ENCODE measurements at places on chromosomes 11 and 22.

- DNase-seq, result no peak
Observed at GRCh38 chr11:43931717-43932039, 10.8 kb upstream of the C11orf96 start.

DNA sequence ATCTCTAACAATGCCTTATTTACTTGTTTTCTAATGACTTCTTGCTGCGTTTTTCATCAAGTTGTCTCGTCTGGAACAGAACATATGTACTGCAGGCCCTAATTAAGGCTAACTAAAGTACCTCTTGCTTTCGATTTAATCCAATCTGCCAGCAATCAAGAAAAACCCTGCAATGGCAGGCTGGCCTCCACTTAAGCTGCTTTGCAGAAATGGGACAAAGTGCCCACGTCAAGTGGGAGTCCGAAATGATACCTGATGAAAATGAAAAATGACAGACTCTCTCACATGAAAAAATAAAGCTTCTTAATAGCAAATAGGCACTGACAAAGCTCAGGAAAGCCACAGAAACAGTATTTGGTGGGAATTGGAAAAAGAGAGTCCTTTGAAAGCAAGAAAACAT lies 1454.7 kb downstream of the FAM181B start:
- DNase-seq, result no peak

DNA sequence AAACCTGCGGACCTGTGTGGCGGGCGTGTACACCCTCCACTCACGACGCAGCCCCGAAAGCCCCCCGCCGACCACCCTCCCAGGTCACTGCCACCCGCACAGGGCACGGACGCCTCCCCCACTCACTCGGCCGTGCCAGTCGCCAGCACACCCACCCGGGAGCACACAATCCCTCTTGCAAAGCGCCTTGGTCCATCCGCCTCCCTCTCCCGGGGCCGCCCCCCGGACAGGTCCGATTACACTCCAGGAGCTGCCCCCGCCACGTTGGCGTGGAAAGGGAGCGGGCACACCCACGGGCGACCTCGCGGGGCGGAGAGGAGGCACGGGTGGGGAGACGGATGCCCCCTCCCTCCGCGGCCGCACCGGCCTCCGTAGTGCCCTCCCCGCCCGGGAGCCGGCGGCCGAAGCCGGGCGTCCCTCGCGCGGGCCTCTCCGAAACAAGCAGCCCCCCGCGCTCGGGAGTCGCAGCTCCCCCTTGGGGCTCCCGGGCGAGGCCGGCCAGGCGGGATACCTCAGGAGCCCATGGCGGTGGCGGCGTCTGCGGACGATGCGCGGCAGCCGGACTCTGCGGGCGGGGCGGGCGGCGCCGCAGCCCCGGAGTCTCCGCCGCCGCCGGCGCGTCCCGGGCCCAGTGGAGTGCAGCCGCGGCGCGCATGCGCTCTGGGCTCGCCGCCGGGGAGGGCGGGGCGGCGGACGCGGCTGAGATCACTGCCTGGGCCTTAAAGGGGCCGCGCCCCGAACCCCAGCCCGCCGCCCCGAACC lies at the start of gene TMEM184B:
TMEM184B (minus strand) TSS at position 638 of the 762 bp plus-strand sequence. CDS start 25,049 bp downstream, outside the sequence.
- DNase-seq, result no peak

DNA sequence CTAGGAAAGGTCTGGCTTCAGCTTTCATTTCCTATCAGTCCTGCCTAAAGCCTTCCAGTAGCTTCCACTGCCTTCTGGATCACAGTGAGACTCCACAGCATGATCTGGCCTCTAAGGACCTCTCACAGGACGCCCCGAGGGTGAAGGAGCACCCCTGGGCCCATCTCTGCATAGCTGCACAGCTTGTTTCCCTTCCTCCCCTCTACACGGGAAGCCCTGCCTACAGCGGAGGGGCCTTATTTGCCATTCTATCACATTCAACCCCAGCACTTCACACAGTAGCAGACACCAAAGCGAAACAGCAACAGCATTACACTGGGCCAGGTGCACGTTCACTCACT lies 162.3 kb upstream of the GRK3 start:
- DNase-seq, result no peak

GRCh38 chr11:46356924-46357482 lies 9.7 kb downstream of the DGKZ start:
- DNase-seq, result no peak

All from Panc1 (cell line).